AG10803 (cell line): ENCODE measurements at places on chromosomes 2 and 18.

GRCh38 chr18:12841070-12841469 lies 43.0 kb downstream of the PTPN2 start:
- DNase-seq, result no peak

- DNase-seq, result no peak
Observed at GRCh38 chr2:89821455-89821945, 1130.0 kb downstream of the RPIA start.

- no peak for DNase-seq
Observed at GRCh38 chr18:9694174-9694573, 13.9 kb upstream of the RAB31 start.

GRCh38 chr18:49751427-49752094 lies 61.8 kb downstream of the ACAA2 start:
- no peak for DNase-seq

- DNase-seq, result no peak
Observed at GRCh38 chr2:47798631-47799030, 15.7 kb downstream of the MSH6 start.

- DNase-seq, result no peak
Observed at GRCh38 chr2:105910497-105911238, 166.0 kb downstream of the NCK2 start.
